ENCODE measurements at places on chromosomes 16 and 17.

DNA sequence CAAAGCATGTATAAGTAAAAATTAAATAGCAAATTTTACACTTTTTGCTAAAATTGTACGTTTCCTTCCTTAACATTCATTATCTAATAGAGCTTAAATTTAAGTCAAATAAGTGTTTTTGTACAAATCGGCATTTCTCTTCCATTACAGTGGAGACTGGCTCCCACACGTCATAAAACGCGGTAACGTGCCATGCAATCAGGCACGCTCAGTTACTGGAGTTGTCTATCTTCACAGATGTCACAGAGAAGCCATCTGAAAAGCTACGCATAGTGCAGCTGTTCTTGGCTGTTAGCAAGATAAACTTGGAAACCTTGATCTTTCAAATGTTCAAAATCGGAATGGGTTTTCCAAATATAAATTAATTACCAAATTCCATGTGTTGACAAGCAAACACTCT lies 165.3 kb downstream of the STX8 start:
- no peak for DNase-seq

- DNase-seq: no peak
Measured at GRCh38 chr17:74309902-74310301, 16.1 kb upstream of the KIF19 start.

- DNase-seq: no peak
Measured at GRCh38 chr17:34511931-34512330, 67.5 kb upstream of the TMEM132E start.

DNA sequence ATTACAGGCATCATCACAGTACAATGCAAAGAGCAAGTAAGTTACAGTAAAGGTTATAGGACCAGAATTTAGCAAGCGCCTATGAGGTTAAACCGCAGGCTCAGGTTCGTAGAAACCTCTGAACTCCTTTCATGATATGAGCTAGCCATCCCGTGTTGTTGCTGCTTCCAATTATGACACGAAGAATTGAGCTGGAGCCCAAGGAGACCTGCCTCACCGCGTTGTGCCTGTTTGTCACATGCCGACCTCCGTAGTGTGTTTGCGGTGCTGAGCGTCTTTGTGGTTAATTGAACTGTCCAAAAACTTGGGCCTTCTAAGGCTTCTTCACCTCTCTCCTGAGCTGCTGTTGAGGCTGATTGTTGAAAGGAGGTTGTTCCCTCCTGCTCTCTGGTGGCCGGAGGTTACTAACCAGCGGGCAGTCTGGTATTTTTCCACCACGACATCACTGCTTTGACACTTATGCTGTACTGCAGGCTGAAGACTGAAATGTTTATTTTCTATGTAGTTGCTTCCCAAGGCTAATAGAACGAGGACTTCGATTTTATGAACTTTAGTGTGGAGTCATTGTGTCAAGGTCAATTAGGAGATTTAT lies 67.5 kb downstream of the SEC14L1 start:
- DNase-seq: peak; percentile 56

GRCh38 chr17:28970879-28971278 lies 19.6 kb upstream of the PHF12 start:
- no peak for DNase-seq

Data from RPMI7951 (cell line).